ENCODE measurements at places on chromosomes 3 and 15.

GRCh38 chr15:63223463-63223862 lies 34.1 kb downstream of the RAB8B start:
- DNase-seq = no peak

- no peak for DNase-seq
These were observed 29.1 kb upstream of the P4HTM start for GRCh38 chr3:48960841-48961413.

GRCh38 chr15:41698779-41699178 lies 38.6 kb downstream of the MGA start:
- no peak for DNase-seq

DNA sequence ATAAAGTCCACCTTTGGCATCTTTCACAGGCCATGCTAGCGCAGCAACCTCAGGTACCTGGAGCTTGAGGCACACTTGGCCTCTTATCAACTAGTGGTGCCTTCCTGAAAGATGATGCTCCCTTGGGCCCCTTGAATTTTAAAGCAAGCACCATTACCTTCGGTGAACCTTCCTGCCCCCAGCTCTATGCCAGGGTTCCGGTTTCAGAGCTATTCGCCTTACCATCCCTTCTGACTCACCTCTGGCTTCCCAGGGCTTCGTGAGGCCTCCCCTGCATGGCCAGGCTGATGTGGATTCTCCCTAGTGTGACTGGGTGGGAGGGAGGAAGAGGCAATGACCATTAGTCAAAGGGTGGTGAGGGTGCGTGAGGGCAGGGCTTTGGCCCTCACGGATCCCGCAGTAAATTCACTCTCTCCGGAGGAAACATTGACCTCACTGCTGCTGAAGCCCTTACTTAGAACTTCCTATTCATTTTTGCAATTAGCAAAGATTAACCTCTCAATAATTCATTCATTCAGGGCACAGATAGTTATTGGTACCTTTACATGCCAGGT lies 16.3 kb downstream of the BHLHE40 start:
- DNase-seq = no peak

- no peak for DNase-seq
These were observed 158.0 kb downstream of the CLSTN2 start for GRCh38 chr3:140092848-140093536.
